ENCODE measurements at places on chromosomes 1 and 21.

- no peak for DNase-seq
Observed at GRCh38 chr1:168742994-168743650, 14.1 kb upstream of the DPT start.

- no peak for DNase-seq
Observed at GRCh38 chr1:188769181-188769580, 1708.5 kb downstream of the BRINP3 start.

DNA sequence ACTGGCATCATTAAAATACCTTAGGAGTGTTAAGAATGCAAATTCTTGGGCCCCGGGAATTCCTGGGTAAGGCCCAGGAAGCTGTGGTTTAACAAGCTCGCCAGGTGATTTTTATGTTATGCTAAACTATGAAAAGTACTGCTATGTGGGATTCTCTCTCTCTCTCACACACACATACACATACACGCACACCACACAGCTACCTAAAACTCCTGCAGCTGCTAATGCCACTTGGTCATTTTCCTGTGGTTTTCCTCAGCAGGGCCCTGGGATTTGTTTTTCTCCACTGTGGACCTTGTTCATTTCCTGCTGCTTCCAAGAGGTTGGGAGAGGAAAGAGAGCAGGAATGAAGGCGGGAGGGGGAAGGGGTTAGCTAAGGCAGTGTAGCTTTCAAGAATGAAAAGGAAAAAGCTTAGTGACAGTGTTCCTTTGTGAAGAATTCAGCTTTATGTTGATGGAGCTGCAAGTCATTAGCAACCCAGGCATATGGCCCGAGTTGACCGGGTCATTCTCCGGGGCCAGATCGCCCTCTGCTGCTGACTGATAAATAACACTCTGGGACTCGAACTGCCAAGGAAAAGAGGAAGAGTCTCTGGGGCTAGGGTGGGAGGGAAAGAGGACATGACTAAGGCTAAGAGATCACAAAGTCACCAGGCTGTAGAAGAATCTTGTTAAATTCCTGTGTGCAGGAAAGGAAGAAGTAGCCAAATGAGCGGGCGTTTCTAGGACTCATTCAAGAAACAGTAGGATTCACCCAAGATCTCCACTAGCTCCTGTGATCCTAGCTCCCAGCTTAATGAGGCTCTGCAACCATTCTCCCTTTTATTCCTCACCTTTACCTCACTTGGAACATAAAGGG lies 30.5 kb upstream of the LRIG2 start:
- peak; percentile 31 for DNase-seq

DNA sequence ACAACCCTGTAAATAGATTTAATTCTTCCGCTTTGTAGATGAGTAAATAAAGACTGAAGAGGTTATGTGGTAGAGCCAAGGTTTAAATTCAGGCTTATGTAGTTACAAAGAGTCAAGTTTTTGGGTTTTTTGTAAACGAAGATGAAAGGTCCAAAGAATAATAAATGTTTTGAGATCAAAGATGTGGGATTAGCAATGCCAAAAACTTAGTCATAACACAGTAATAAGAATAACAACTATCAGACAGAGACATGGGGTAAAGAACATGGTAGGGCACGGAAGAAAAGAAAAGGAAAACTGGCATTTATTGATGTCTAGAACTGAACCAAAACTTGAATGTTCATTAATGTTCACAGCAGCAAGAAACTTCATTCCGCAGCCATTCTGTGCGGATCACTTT lies 42.9 kb downstream of the EXTL2 start:
- no peak for DNase-seq

DNA sequence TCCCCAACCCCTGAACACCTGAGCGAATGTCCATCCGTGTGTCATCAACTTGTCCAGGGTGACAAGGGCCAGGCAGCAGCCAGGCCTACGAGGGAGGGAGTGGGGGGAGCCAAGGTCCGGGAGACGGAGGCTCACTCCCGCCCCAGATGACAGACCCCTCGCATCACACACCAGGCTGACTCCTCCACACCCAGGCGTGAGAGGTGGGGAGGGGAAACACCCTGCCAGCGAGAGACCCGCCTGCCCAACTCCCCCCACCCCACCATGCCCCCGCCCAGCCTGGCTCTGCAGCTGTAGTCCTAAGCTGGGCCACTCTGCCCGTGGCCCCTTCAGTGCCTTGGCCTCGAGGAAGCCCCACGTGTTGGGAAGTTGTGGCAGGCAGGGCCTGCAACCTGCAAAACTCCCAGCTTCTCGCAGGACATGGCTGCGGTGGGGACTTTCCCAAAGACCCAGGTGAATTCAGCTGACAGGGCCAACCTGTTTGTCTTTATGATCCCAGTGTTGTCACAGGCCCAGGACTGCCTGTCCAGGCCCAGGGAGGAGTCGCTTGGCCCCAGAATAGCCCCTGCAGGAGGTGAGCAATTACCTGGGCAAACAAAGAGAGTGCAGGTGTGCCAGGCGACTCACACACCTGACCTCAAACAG lies 62.9 kb downstream of the RIPK4 start:
- DNase-seq = no peak

- no peak for DNase-seq
Observed at GRCh38 chr1:15522551-15522950, 1.5 kb downstream of the CASP9 start.

GRCh38 chr1:180562640-180563025 lies 3.9 kb downstream of the OVAAL start:
- no peak for DNase-seq

DNA sequence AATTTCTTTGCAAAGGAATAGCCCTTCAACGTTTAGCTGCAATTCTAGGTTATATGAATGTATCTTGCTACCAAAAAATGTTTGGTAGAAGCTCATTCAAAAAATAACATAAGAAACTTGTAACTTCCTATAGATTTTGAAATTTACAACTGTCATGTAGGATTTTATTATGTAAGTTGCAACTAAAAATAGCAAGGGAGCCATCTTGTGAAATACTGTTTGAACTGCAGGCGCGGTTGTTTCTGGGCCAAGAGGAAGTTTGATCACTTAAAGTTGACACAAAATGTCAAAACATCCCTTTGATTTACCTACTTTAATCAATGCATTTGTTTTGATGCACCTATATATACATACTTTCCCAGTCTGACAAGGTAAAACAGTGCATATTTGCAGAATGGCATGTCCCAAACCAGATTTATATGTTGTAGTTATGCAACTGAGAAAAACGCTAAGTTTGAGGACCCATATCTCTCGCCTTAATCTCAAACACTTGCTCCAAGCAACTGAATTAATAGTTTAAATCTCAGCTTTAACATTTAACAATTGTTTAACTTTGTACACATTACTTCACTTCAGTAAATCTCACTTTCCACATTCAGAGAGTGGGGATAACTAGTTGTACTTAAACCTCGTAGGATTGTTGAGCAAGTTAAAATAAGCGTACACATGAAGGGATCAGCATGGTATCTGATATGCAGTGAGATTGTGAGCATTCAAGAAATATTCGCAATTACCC lies 63.9 kb downstream of the KCNK2 start:
- peak; percentile 11 for DNase-seq

DNA sequence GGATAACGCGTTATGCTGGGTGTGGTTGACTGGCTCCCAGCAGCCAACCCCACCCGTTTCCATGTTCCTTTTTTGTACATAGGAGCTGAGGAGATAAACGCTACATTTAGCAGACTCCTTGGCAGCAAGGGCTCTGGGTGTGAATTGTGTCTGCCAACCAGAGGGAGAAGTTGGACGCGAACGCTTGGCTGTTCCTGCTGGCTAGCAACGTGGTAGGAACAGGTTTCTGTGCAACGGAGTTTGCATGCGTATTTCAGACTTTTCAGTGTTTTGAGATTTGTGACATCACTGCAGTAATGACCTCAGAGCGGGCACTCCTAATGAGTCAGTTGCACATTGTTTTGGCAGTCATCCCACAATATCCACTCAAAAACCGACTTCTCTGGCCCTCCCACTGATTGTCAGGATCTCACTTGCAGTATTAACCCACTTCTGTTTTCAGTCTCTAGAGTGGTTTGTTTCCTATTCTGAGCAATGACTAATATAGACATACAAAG lies 98.7 kb upstream of the RGS1 start:
- peak; percentile 35 for DNase-seq

- DNase-seq = no peak
Observed at GRCh38 chr1:69139007-69139406, 428.7 kb upstream of the LRRC7 start.

DNA sequence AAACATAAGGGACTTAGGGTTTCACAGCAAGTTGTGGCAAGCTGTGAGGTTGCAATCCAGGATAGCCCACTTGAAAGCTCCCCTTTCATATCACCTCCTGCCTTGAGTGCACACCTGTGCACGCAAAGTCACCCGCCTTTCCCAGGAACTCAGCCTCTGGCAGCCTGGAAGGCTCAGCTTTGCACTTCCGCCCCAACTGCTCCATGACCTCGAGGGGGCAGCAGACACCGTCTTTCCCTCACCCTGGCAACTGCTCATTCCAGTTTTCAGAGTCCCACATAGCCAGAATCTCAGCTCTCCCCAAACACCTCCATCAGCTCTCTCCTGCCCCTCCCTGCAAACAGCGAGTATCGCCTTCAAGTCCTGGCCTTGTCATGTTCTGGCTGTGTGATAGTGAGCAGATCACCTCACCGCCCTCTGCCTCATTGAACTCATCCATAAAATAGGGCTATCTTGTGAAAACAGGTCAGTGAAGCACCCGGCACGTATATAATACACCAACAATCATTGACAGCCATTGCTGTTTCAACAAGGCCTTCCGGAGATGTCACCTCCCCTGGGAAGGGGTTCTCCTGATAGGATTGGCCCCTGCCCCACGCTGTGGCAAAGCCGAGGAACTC lies 32.2 kb upstream of the EPB41 start:
- DNase-seq = peak; percentile 91

GRCh38 chr1:83769594-83770318 lies 229.2 kb downstream of the TTLL7 start:
- no peak for DNase-seq

DNA sequence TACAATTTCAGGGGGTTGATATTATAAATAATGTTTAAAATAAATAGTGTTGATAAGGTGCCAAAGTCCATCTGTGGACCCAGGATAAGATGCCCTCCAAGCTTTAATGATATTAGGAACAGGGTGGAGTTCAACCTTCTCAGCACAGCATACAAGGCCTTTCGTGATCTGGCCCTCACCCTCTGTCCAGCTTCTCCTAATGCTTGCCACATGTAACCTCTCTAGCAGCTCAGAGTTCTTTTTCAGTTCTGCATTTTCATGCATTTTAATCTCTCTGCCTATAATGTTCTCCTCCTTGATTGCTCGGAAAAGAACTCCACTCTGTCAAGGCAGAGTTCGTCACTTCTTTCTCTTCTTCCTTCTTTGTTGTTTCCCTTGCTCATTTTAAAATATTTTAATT lies 21.4 kb upstream of the SMAP2 start:
- DNase-seq = no peak

- DNase-seq = no peak
Observed at GRCh38 chr1:18204575-18204974, 97.0 kb downstream of the IGSF21 start.

DNA sequence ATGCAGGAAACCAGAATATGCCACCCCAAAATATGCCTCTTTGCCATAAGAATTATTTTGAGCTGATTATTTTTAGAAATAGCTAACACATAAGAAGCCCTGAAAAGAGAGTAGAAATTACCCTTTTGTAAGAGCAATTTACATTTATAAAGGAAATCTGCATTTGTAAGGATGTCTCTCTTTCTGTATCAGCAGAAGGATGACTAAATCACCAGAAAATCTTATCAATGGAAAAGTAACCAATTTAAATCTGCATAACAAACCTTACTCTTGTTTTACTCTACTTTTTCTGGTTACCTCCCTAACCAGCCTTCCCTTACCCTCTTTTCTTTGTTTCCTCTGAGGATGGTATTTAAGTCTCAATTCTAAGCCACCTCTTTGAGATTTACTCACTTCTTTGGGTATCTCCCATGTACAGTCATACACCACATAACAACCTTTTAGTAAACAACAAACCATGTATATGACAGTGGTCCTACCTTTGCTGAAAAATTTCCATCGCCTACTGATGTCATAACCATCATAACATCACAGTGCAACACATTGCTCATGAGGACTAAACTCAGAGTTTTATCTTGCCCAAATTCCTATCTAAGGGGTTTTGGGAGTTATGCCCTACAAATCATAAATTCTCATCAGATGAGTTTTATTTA lies 126.6 kb upstream of the PLPPR4 start:
- DNase-seq = no peak

DNA sequence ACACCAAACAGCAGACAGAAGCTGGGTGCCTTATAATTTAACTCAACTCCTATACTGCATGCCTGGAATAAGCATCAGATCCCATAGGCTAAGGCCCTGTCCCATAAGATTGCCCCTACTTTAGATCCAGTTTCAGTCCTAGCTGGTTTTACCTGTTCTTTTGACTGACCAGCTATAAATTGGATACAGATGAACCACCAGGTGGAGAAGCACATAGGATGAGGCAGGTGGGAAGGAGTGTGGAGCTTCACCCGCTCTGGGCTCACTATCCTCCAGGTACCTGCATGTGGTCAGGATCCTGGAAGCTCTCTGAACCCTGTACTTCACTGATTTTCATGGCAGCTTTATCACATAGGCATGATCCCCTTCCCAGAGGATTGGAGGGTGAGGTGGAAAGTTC lies 51.3 kb downstream of the MAST2 start:
- no peak for DNase-seq

DNA sequence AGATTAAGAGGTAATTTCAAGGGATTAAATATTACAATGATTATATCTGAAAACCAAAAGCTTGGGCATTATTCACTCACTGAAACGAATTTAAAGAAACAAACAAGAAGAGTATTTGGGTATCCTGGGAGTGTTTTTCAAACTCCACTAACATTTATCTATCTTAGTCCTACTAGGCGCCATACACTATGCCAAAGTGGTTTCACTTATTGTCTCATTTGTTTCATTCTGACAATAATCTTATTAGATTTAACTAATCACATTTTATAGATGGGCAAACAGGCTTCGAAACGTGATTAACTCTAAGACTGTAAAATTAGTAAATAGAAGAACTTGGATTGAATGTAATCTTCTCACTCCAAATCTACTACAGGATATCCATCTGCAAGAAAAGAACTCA lies 25.4 kb downstream of the ASH1L start:
- DNase-seq = no peak

DNA sequence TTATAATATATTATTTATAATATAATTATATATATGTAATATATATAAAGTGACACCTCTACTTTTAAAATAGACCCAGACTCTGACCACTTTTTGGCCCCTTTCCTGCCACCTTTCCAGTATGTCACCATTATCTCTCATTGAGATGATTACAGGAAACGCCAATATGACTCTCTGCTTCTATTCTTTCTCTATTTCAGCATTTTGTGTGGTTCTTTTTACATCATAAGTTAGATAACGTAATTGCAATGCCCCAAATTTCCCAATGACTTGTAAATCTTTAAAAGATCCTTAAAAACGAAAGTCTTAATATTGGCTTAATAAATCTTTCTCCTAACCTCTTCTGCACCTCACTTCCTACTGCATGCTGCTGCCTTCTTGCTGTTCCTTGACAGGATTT lies 8.1 kb upstream of the GBP5 start:
- no peak for DNase-seq

GRCh38 chr1:85438353-85438752 lies 26.6 kb downstream of the DDAH1 start:
- no peak for DNase-seq
